ENCODE measurements at places on chromosomes 5 and 9.
A peak's percentile ranks its signal among the peaks of the same experiment; 100 is the strongest.

DNA sequence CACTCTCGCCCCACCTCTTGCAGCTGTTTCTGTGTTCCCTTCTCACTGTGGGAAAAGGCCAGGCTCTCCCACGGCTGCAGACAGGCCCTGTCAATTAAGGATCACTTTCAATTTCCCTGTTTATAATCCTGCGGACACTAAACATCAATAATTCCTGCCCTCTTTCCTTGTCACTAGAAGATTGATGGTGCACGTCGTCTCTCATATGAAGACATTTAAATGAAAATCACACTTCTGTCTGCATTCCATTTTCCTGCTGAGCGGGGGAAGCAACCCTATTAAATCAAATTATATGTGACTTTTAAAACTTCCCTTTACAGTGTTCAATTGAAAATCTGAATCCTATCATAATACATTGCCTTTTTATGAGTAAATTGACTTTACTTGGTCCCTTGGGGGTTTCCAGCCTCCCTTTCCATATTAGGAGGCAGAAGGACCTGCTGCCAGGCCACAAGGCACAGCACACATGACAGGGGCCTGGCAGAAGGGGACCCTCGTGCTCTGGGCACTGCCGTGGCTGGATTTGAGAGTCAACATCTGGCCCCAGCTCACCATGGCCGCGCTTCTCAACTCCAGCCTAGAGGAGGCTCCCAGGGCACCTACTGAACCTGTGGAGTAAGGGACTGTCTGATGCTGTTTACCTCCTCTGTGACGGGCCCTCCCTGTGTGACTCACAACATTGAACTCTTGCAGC lies 311.0 kb upstream of the IRX4 start:
- DNase-seq = no peak

- DNase-seq = no peak
These were observed 195.8 kb downstream of the ERCC6L2 start for GRCh38 chr9:96071076-96071814.

GRCh38 chr5:125720348-125720685 lies 702.9 kb upstream of the GRAMD2B start:
- DNase-seq = no peak

DNA sequence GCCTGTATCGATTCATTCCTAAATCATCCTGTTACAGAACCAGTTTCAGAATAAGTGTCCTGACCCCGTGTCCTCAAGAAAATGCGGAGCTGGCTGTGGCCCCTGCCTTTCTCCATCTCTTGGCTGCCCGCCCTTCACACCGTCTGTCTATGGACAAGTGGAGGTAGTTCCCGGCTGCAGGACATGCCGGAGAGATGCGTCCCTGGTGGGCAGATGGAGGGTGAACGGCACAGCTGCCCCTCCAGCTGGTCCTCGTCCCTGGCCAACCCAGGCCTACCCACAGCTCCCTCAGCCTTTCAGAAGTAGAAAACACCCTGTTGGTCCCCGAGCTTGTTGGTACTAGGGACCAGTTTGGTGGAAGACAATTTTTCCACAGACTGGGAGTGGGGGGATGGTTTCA lies 14.8 kb upstream of the EXOC3 start:
- no peak for DNase-seq

- no peak for DNase-seq
These were observed 85.1 kb downstream of the JAKMIP2 start for GRCh38 chr5:147697380-147697779.

DNA sequence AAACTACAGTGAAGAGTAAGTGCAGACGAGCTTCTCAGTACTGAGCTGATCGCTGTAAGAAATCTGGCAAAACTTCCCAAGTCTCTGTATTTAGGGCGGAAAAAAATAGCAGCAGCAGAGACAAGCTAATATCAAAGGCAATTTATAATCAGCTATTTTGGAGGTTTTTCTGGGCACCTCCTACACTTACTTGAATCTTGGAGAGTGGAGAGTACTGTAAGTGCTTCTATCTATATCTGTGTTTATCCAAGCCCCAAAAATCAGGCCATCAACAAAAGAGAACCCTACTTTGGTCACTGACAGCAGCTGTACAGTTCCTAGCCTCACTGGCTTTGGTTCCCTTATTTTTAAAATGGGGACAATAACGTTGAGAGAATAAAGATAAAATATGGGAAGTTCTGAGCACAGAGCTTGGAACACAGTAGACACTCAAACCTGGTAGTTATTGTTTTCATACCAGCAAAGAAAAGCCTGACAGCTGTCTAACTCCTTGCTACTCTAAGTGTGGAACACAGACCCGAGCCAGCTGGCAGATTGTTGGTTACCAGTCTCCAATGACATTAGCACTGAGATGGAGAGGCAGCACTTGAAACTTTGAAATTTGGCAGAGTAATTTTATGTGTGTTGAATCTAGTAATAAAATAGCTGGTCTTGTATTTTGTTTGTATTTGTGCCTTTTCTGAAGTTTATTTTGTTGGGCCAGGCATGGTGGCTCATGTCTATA lies 96.0 kb upstream of the SLC28A3 start:
- no peak for DNase-seq

DNA sequence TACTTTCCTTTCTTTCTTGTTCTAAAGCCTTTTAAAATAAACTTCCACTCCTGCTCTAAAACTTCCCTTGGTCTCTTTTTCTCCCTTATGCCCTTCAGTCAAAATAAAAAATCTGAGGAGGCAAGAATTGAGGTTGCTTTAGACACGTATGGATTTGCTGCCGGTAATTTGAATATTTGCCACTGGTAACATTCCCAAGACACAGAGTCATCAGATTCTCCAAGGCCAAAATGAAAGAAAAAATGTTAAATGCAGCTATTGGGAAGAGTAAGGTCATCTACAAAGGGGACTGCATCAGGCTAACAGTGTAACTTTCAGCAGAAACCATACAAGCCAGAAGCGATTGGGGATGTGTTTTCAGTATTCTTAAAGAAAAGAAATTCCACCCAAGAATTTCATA lies 311.1 kb downstream of the CDH18 start:
- DNase-seq = no peak

DNA sequence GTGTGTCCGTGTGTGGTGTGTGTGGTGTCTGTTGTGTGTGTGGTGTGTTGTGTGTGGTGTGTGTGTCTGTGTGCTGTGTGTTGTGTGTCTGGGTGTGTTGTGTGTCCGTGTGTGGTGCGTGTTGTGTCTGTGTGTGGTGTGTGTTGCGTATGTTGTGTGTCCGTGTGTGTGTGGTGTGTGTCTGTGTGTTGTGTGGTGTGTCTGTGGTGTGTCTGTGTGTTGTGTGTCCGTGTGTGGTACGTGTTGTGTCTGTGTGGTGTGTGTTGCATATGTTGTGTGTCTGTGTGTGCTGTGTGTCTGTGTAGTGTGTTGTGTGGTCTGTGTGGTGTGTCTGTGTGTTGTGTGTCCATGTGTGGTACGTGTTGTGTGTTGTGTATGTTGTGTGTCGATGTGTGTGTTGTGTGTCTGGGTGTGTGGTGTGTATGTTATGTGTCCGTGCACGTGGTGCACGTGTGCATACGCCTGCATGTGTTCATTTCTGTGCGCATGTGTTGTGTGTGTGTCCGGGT lies 72.3 kb downstream of the KCNT1 start:
- DNase-seq = no peak

DNA sequence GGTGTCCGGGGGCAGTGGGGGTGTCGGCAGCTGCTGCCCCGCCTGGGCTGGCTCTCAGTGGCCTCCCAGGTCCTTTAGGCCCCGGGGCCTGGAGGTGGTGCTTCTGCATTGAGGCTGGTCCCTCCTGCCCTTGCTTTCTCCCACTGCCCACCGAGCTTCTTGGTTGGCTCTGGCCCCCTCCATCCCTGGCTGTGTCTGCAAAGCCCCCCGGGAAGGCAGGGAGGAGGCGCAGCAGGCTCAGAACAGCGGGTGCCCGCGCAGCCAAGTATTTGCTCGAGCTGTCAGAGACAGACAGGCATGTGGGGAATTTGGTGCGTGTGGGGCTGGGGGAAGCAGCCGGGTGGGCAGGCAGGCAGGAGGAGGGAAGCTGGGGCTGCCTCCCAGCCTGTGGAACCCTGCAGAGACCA lies 11.5 kb downstream of the CXXC5 start:
- peak; percentile 55 for DNase-seq

GRCh38 chr5:176743868-176744583 lies 66.3 kb upstream of the UNC5A start:
- no peak for DNase-seq

DNA sequence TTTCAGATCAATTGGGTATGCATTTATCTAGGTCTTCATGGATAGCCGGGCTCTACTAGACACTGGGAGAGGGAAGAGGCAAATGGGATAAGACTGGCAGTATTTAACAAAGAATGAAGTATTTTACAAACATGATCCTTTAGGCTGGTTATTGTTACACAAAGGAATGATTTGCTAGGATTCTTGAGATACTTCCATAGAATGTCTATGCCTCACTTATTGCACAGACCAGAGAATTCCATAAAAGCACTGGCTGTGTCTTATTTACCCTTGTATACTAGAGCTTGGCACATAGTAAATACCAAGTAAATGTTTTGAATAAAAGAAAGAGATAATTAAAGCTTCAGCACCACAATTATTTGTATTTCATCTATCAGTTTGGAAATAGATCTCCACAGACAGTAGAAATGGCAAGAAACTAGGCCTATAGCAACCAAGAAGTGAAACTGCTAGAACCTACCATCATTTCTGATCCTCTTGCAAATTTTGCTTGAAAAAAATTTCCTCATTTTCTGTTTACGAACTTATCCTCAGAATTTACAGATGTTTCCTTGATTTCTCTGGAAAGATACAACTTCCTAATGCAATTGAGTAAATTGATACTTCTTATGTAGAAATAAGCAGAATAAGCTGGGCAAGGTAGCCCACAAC lies 3.8 kb downstream of the PDCD1LG2 start:
- no peak for DNase-seq

DNA sequence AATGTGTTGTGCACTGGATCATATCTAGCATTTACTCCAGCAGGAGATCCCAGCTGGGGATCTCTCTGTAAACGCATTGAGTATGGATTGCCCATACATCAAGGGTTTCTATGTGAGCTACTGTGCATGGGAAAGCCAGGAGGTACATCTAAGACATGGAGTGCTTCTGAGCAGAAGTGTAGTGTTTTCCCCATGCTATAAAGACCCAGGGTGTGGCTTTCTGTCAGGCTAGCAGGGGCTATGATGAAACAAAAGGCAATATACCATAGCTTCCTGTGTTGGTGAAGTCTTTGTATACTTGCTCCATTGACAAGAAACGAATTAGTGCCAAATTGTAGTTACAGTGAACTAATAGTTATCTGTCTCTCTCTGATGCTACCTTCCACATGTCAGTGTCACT lies 329.3 kb upstream of the TLE4 start:
- no peak for DNase-seq

DNA sequence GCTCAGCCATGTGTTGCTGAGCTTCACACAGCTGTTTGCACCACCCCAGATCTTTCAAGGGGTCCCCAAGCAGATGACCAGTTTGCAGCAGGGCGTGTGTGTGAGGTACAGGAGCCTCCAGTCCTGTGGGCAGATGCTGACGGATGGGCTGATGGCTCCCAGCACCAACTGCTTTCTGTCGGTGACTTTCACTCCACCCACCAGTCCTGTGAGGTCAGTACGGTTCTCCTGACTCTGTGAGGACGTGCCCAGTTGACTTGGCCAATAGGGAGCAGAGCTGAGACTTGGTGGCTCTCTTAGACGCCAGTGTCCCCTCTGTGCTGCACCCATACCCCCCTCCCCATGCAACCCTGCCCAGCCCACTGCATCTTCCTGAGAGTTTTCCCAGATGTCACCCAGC lies 19.7 kb downstream of the COL5A1 start:
- DNase-seq = no peak

- no peak for DNase-seq
These were observed 34.9 kb downstream of the SYK start for GRCh38 chr9:90836411-90837080.

DNA sequence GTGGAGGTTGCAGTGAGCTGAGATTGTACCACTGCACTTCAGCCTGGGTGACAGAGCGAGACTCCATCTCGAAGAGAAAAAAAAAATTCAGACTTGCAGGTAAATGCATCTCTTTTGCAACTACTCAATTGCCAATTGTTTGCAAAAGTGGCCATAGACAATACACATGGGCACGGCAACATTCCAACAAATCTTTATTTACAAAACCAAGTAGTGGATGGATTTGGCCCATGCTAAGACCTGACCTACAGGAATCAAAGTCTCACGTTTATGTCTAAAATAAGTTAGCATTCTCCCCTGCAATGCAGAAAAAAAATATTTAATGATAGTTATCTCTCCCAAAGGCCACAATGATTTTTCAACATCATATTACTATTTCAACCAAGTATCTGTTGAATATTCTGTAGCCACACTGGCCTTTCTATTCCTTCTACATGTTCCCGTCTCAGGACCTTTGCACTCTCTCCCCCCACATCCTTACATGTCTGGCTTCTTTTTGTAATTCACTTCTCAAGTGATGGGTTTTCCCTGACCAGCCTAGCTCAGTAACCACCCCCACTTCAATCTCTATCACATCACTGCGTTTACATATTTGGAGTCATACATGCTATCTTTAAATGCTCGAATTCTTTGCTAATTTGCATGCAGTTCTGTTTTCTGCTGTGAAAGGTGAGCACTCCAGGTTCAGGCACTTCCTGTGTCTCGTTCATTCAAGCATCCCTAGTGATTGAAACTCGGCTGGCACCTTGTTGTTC lies 54.2 kb downstream of the FNBP1 start:
- DNase-seq = no peak

DNA sequence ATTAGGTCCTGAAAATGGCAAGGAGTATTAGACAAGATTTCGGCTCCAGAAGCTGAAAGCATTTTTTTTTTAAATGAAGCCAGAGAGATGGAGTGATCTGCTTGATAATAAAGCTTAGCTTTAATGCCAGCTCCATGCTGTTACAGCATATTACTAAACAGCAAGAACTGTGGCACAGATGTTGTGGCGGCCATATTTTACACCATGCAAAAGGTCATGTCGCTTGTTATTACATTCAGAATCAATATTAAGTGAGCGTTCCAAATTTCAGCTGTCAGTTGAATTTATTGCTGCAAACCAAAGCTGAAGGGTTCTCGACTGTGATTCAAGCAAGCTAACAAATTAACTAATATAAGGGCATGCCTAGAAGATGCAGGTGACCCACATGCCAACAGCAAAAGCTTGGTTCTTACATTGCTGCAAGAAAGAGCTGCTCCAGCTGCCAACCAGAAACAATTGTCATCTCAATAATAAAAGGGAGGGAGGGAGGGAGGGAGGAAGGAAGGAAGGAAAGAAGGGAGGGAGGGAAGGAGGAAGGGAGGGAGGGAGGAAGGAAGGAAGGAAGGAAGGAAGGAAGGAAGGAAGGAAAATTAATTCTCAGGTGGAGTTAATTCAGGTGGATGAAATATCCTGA lies 517.7 kb upstream of the WWC1 start:
- no peak for DNase-seq

- DNase-seq = no peak
These were observed 40.8 kb upstream of the SPATA31C2 start for GRCh38 chr9:88179062-88179521.

DNA sequence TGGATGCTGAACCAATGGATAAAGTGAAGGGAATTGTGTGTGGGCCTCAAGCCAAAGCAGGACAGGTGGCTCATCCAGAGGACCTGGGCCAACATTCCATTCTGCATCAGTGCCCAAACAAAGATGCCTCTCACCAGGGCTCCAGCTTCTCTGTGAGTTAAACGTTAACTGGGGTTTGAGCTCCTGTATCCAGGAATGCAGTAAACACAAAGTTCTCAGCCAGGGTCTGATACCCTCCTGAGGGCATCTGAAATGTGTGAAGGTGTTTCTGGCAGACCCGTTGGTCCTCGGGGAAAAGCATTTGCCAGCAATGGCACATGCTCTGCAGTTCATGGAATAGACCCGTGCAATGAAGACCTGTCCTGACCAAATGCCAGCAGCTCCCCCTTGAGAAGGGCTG lies 33.9 kb upstream of the AOPEP start:
- no peak for DNase-seq

- DNase-seq = no peak
These were observed 118.1 kb upstream of the TARS1 start for GRCh38 chr5:33322632-33323031.

Data from nephron progenitor cell (in vitro differentiated cells).